Common myeloid progenitor, CD34-positive (primary cell): ENCODE measurements at places on chromosomes 1 and 21.

DNA sequence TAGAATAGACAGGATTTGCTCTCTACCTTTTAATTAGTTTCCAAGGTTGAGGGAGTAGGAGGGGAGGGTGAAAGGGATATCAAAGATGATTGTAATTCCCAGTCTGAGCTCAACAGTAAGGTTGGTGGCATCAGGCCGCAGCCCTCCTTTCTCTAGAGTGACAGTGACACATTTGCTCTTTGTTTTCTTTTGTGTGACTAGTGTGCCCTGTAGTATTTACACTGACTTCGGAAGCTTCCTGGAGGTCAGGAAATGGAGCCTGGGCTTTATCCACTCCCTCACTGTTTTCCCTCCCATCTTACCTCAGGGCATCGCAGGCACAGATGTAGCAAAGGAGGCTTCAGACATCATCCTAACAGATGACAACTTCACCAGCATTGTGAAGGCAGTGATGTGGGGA lies 44.7 kb upstream of the LAX1 start:
- DNase-seq = no peak
- peaks cover 44% of the 10 kb centered on the region for H3K36me3 ChIP-seq
- no peaks in the 10 kb centered on the region for H3K4me1 ChIP-seq
- no peak overlapping the region for H3K27ac ChIP-seq
- H3K4me3 ChIP-seq = no peak overlapping the region
- H3K27me3 ChIP-seq = no peaks in the 10 kb centered on the region

DNA sequence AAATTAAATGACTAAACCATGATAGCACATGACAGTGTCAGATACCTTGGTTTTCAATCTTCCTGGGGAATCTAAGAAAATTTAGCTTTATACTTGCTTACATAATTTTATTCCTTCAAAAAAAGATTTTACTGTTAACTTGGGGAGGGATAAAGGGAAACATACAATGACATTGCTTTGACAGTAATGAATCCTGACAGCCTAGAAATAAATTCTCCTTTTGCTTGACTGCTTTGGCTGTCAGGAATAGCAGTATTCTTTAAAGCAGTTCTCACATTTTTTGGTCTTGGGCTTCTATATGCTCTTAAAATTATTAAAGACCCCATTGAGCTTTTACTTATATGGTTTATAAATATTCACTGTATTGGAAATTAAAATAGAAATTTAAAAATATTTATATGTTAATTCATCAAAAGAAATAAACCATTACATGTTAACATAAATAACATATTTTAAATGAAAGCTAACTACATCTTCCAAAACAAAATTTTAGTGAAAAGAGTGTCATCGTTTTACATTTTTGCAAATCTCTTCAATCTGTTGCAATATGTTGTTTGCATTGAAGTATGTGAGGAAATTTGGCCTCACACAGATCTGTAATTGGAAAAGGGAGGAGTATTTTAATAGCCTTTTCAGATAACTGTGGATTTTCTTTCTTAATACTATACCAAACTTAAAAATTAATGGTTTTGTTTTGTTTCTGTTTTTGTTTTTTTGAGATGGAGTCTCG lies 16.1 kb downstream of the EPHX4 start:
- no peaks in the 10 kb centered on the region for H3K36me3 ChIP-seq
- no peaks in the 10 kb centered on the region for H3K27me3 ChIP-seq
- DNase-seq = no peak
- H3K4me1 ChIP-seq = no peaks in the 10 kb centered on the region
- H3K4me3 ChIP-seq = no peak overlapping the region

DNA sequence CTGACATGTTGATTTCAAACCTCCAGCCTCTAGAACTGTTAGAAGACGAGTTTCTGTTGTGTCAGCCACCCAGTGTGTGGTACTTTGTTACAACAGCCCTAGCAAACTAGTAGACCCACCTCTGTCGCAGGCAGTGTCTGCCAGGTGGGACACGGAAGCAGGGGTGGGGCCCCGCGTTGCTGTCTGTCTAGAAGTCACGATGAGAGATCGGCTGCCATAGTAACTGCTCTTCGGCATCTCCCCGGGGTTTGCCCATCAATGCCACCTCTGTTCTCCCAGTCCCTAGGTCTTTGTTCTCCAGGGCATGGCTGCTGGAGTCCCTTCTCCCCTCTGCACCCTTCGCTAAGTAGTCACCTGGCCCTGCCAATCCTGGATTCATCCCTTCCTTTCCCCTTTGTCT lies 15.2 kb upstream of the CLSTN1 start:
- H3K27me3 ChIP-seq = no peaks in the 10 kb centered on the region
- H3K36me3 ChIP-seq = no peaks in the 10 kb centered on the region
- H3K27ac ChIP-seq = no peak overlapping the region
- no peaks in the 10 kb centered on the region for H3K4me1 ChIP-seq
- H3K4me3 ChIP-seq = no peak overlapping the region

DNA sequence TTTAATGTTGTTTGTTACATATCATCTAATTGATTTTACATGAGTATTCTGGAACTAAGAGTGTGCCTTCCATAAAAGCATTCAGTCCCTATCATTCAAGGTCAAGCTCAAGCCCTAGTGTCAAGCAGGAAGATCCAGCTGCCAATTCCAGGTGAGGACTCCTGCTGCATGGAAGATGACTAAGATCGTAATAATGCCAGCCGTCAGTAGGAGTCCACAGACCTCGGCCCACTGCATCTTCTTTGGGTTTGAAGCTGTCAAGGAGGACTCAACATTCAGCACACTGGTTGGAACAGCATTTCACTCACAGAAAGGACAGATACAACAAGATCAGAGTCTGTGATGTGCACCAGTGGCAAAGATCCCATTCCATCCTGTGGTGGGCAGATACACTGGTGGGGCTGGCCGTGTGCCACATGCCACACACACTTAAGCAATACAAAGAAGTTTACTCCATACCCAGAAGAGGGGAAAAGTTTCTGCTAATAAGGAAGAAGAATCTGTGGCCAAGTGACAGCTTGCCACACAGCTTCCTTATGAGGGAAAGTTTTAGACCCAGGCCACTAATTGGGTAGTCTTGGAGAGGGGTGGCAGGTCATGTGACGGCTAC lies 160.4 kb downstream of the PIK3R3 start:
- no peak for DNase-seq
- no peaks in the 10 kb centered on the region for H3K4me1 ChIP-seq
- H3K4me3 ChIP-seq = no peak overlapping the region
- H3K27ac ChIP-seq = no peak overlapping the region

- H3K4me1 ChIP-seq = no peaks in the 10 kb centered on the region
- H3K4me3 ChIP-seq = no peak overlapping the region
- no peaks in the 10 kb centered on the region for H3K36me3 ChIP-seq
- no peaks in the 10 kb centered on the region for H3K27me3 ChIP-seq
Observed at GRCh38 chr21:18138507-18138906, 106.1 kb upstream of the CHODL start.
